ENCODE measurements at places on chromosomes 12 and 14.
A peak's percentile ranks its signal among the peaks of the same experiment; 100 is the strongest.

- no peak for DNase-seq
Observed at GRCh38 chr14:100110816-100111215, 45.6 kb downstream of the EVL start.

GRCh38 chr12:87779858-87780498, 249.2 kb downstream of the C12orf50 start:
- no peak for DNase-seq

DNA sequence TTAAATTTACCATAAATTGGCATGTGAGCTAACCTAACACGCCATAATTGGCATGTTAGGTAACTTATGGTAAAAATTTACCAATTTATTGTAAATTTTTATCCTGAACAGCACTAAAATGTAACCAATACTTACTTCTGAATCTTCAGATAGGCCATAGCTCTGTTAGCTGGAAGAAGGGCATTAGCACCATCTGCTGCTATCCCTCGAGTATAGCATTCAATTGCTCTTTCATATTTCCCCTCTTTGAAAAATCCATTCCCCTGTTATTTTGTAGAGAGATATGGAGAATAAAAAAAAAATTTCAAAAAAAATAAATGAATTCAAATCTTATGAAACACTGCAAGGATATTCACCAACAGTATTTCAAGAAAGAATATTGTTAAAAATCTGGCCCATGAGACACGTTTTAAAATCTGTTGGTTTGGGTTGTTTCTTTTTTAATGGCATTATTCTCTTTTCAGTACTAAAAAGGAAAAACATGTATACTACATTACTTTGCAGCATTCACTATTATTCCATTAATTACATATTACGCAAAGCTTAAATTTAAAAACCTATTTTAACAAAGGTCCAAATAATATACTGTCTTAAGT, 19.1 kb downstream of the RPAP3 start:
- no peak for DNase-seq

DNA sequence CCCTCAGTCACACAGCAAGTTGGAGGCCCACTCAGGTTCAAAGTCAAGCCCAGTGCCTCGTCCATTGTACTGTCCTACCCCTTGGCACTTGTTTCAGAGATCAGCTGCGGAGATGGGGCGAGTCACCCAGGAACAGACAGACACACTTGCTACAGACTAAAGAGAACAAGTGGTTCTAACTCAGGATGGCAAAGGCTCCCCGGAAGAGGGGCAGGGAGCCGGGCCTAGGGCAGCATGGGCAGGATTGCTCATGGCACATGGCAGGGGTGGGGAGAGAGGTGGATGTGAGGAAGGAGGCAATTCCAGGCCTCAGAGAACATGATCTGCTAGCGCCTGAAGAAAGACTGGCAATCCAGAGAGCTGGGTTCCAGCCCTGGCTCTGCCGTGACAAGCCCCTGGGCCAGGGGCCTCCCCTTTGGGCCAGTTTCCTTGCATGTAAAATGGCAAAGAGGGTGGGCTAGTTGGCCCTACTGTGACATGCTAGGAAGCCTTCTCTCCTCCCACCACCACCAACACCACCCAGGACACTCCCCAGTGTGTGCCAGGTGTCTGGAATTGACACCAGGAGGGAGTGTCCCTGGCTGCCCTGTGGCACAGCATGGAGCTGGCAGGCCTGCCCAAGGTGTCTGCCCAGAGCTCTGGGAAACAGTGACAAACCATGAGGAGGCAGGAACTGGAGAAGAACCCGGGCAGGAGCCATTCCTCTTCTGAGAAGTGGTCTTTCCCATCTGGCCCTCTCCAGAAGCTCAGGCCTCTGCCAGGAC, 24.0 kb upstream of the IRF2BPL start:
- no peak for DNase-seq

DNA sequence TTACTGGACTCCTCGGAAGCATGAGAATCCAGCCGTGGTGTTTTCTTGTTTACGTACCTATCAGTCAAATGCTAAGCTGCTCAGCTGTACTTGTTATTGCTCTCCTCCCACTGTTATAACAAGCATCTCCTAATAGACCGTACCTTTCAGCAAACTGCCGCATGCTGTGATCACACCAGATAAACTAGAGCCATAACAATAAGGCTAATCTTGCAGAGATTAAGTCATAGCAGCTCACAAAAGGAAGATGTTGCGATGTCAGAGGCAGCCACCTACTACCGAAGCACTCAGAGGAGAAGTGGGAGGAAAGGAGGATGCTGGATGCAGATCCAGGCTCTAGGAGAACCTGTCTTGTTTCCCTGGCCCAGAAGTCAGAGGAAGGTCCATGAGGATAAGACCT, 196.0 kb downstream of the GALC start:
- DNase-seq, result no peak

DNA sequence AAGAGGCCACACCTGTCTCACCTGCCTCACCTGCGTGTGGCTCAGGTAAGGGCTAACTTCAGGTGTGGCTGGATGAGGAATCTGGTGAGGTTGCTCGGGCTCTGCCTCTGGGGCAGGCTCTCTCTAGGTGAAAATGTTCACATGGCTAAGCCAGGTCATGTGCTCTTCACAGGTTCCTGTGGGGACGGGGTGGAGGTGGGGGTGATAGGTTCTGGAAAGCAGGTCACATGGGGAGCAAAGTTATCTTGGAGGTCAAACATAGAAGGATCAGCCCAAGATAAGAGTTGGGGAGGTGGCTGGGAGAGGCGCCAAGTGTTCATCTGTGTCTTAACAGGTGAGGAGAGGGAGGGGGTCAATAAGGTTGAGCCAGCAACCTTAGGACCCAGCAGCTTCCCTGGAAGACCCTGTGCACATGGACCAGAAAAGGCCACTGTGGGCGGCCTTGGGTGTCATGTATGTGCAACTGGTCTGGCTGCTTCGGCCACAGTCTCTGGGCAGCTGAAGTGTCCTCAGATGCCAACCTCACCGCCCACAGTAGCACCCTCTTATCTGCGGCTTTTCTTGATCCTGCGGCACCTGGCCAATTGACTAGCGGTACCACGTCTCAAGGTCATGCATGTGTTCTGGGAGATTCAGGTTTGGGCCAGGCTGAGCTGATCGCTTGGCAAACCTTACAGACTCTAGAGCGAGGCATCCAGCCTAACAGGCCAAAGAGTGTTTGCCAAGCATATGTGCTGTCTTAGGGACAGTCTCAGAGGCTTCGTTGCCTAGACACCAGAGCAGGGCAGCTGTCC, 60.5 kb downstream of the CACNA1C start:
- DNase-seq, result no peak

DNA sequence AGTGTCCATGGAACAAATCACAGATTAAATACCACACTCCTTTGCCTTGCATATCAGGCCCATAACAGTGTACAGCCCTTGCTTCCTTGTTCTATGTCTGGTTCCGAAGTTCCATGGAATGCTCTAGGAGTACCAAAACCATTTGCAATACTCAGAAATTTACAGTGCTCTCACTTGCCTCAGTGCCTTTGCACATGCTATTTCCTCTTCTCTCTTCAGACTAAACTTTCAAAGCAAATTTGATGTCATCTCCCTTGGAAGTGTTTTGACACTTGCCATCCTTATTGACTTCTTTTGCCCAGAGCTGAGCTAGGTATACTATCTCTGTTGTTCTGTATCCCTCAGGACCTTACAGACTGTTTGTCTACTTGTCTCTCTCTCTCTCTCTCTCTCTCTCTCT, 6.1 kb downstream of the ANO4 start:
- no peak for DNase-seq

- DNase-seq, result no peak
Observed at GRCh38 chr12:72957454-72957853, 685.3 kb downstream of the TRHDE start.

DNA sequence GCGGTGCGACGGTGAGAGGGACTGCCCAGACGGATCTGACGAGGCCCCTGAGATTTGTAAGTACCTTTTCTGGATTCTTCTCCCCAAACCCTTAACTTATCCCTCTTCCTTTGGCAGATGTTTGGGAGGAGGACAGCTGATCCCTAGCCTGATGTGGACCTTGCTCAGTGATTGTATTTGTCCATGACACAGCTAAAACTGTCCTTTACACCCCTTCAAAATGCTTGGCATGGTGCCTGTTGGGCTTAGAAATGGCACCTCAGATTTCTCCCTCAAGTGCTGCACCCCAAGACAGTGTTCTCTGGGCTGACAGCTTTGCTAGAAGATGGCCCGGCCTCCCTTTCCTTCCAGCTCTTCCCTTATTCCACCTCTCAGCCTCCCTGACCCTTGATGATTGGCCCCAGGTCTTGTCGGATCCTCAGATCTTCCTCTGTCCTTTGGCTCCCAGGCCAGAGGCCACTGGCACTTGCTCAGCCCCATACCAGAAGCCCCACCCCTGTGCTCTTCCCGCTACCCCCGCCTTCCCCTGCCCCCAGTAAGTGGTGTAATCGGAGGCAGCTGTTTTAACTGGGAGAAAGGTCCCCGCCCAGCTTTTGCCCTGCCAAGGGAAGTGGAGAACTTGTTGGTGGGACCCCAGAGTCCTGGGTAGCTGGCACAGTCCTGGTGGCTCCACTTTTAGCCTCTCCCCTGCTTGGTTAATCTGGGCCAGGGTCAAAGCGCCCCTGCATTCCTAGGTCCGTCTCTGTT, 8.7 kb downstream of the LRP1-AS start:
- DNase-seq, result no peak

GRCh38 chr14:103744621-103745395, 29.2 kb downstream of the ZFYVE21 start:
- DNase-seq, result no peak

GRCh38 chr12:18522806-18523205, 215.0 kb downstream of the PLCZ1 start:
- no peak for DNase-seq

- DNase-seq, result no peak
Observed at GRCh38 chr14:22280497-22281316, 308.3 kb downstream of the DAD1 start.

DNA sequence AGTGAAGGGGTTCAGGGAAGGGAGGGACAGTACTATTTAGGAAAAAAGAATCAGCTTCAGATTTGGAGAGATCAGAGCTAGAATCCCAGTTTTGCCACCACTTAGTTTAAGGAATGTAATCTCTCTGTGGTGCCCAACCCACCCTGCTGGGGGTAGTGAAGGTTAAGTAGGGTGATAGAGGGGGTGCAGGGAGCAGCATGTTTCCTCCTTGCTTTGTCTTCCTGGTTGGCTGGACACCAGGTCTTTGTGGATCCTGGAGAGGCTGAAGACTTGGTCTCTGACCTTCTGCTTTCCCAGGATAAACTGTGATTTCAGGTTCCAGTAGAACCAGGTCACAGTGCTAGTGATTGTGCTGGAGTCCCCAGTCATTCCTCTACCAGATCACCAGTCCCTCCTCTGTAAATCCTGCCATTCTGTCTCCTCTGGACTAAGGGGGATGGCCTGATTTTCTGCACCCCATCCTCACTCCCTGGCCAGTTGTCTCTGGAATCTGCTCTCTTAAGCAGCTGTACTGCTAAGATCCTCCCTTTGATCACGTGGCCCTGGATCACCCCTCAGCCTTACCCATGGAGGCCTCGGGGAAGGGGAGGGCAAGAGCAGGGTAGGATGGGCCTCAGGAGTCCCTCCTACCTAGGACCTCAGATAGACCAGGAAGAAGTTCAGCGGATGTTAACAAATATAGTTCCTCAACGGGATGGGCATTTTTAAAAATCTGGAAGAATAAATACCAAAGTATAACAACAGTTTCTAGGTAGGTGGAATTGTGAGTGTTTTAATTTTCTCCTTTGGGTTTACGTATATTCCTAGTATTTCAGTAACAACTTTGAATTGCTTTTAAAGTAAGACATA, 3.1 kb downstream of the MAP3K12 start:
- DNase-seq, result no peak

GRCh38 chr14:20350282-20350681, 6.8 kb downstream of the PARP2 start:
- DNase-seq, result no peak

GRCh38 chr12:22117563-22118237, 71.7 kb downstream of the CMAS start:
- DNase-seq, result no peak

DNA sequence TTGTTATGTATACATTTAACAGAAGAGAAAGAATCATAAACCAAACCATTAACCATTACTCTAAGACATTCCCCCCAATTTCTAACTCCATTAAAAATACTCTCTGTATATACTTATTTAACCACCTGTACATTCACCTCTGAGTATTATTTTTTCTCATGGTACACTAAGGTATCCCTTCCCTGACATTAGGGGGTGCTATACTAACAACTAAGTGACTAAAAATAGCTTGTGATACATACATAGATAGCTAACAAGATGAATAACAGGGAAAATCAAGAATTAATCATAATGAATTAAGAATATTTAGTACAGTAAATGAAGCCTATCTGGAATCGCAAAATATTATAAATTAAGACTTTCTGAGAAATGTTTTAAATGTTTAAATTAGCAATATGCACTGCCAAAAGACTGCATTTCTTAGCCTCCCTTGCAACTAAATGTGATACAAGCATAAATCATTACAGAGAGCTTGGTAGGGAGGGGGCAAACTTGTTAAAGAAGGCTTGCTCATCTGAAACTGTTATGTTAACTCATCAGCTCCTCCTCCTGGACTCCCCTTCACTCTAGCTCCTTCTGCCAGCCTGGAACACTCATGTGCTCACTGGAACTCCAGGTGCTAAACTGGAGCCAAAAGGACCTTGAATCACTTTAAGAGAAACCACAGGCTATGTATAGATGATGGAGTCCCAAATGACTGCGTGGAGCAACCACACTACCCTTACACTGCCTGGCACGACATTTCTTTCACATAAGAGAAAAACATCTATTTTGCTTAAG, 14.9 kb downstream of the C2CD5 start:
- DNase-seq, result peak; percentile 37

DNA sequence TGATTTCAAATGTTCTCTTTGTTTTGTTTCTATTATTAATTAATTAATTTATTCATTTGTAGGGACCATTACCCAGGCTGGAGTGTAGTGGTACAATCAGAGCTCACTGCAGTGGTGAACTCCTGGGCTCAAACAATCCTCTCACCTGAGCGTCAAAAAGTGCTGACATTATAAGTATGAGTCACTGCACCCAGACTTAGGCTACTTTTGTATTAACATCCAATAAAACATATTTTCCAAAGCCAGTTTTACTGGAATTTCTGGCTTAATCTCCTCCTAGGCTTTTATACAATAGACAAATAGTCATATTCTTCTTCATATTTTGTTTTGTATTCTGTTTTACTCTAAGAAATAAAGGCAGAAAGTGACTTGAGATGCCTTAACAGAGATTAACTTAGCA, 749.6 kb downstream of the SLC16A7 start:
- no peak for DNase-seq

DNA sequence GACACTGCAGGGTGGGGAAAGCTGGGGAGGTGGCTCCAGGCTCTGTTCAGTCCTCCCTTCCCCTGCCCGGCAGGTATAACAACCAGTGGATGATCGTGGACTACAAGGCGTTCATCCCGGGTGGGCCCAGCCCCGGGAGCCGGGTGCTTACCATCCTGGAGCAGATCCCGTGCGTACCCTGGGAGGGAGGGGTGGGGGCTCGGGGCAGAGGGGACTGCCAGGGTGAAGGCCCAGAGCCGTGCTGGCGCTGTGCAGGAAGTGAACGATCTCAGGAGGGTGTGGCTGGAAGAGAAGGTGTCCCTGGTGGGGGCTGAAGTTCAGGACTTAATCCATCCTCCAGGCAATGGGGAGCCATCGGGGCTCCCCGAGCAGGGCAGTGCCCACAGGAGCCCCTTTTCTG, 18.9 kb downstream of the SDS start:
- no peak for DNase-seq

- no peak for DNase-seq
Observed at GRCh38 chr12:110010853-110011723, 11.9 kb downstream of the ANKRD13A start.

Data from Jurkat, Clone E6-1 (cell line).